ENCODE measurements at places on chromosomes 1 and 21. TPM values are rescaled to one million over a fixed set of nuclear protein-coding genes. Genes with fewer than 3 reads are reported as not detected.

RHBDL2 gene
- 2.3 TPM for total RNA-seq

CFAP107 gene
- total RNA-seq, result not detected

WNT3A gene
- not detected for total RNA-seq

FAM72C gene
- 5.4 TPM for total RNA-seq

CADM3 gene
- total RNA-seq, result 0.08 TPM

TPTE gene
- not detected for total RNA-seq

All from A549 treated with GW870086 at 1 μM for 4 hours (cell line).